Heart left ventricle (tissue), 16 donors: ENCODE measurements at places on chromosomes 2 and 18. TPM values are rescaled to one million over a fixed set of nuclear protein-coding genes. Genes with fewer than 3 reads are reported as not detected.

DNA sequence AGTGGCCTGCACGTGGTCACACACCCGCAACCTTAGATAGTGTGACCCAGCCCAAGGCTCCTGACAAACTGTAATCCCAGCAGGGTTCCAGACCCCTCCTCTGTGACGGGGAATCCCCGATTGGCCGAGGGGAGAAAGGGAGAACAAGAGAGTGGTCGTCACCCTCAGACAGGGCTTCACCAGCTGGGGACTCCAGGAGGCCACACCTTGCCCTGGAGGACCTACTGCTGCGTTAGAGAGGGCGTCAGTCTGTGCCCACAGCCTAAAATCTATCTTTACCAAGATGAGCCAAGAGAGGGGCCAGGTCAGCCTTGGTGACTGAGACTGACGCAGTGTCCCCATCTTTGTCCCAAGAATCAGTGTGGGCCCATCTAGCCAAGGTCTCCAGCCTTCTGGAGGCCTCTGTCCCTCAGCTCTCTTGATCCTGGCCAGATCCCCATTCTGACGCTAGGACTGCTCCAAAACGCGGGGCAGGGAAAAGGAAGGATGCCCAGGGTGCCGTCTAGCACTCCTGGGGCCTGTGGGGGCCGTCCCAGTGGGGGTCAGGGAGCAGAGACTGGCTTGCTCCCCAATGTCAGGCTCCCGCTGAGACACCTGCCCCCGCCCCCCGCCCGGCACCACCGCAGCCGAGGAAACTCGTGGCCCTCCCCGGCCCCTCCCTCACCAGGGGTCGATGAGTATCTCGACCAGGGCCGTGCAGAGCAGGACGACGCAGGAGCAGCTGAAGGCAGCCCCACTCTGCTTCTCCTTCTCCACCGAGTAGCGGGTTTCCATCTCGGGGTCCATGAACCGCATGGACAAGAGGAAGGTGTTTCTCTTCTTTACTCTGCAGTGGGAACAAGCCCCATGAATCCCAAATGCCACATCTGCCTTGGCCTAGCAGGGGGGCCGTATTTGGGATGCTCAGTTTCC is 40.9 kb downstream of the CENPO start:
- no peaks in the 10 kb centered on the region for H3K27me3 ChIP-seq
- no peak overlapping the region for H3K4me3 ChIP-seq
- no peak for DNase-seq
- H3K36me3 ChIP-seq = peaks cover 26% of the 10 kb centered on the region

DNA sequence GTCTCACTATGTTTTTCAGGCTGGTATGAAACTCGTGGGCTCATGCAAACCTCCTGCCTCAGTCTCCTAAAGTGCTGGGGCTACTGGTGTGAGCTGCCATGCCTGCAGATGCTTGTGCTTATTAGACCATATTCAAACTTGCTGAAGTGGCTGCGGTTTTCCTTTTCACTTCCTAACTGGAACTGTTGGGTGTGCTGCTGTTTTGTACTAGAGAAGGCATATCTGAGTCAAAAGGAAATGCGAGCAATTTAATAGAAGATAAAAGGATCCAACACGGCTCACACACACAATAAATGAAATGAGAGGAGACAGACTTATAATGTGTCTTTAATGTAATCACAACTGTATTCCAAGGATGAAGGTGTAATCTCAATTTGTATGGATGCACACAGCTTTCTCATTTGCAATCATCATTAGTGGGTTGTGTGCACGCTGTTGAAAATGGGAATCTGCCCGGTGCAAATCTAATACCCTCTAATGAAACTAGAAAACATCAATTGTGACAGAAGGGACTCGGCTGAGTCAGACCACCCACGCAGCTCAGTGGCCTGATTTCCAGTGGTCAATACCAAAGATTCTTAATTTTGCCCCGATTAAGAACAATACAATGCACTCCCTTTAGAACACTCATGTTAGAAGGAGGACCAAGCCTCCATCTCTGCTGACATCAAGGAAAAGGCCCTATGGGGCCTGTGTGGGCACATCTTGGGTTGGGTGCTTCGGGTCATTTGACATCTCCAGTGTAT is 532.7 kb downstream of the TDRD15 start:
- no peak overlapping the region for H3K27ac ChIP-seq
- H3K36me3 ChIP-seq = no peaks in the 10 kb centered on the region
- H3K4me1 ChIP-seq = no peaks in the 10 kb centered on the region
- no peak for DNase-seq

GRCh38 chr18:9067823-9068222 is 34.7 kb upstream of the NDUFV2 start:
- H3K27me3 ChIP-seq = no peaks in the 10 kb centered on the region
- H3K36me3 ChIP-seq = no peaks in the 10 kb centered on the region
- no peak overlapping the region for H3K27ac ChIP-seq
- H3K4me3 ChIP-seq = no peak overlapping the region
- H3K4me1 ChIP-seq = no peaks in the 10 kb centered on the region

DNA sequence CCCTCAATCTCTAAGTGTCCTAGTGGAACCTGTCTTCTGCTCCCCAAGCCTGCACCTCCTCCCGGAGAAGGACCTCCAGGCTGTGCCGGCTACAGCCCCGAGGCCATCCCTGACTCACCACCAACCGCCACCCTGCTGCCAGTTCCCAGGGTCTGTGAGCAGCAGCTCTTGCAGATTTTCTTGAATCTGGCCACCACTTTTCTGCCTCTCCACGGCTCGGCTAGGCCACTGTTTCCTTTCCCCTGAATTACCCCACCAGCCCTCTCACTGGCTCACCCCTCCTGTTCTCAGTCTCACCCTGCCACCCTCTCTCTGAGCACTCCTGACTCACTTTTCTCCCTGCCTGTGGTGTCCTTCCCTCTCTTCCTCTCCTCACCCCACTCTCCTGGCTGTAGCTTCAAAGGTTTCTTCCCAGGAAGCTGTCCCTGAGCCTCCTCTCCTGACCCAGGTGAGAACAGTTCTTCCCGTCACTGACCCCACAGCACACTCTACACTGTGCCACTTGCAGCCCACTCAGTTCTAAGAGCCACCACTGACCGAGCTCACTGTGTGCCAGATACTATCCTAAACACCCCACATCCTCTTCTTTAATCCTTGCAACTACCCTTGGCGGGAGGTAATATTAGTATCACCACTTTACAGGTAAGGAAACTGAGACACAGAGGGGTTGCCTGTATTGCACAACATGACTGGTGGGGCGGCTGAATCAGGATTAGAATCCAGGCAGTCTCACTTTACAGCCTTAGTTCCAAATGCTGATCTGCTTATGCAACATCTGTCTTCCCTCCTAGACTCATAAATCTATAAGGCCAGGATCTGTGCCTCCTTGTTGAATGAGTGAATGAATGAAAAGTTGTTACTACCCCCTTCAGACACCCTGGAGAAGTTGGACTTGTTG is 111.6 kb downstream of the SMAD7 start:
- peak; percentile 62 for DNase-seq
- no peaks in the 10 kb centered on the region for H3K27me3 ChIP-seq
- H3K36me3 ChIP-seq = no peaks in the 10 kb centered on the region

- no peaks in the 10 kb centered on the region for H3K4me1 ChIP-seq
- no peak overlapping the region for H3K4me3 ChIP-seq
- H3K27ac ChIP-seq = no peak overlapping the region
- no peak for DNase-seq
- H3K36me3 ChIP-seq = no peaks in the 10 kb centered on the region
Observed at GRCh38 chr2:2022941-2023586, 278.7 kb upstream of the PXDN start.

- no peak overlapping the region for H3K27ac ChIP-seq
- H3K4me1 ChIP-seq = no peaks in the 10 kb centered on the region
- no peak for DNase-seq
Observed at GRCh38 chr18:52341608-52342381, 1.8 kb downstream of the DCC start.

- no peaks in the 10 kb centered on the region for H3K36me3 ChIP-seq
- H3K4me1 ChIP-seq = no peaks in the 10 kb centered on the region
- no peak overlapping the region for H3K27ac ChIP-seq
- DNase-seq = no peak
Observed at GRCh38 chr18:8260827-8261226, 348.4 kb upstream of the RAB12 start.

DNA sequence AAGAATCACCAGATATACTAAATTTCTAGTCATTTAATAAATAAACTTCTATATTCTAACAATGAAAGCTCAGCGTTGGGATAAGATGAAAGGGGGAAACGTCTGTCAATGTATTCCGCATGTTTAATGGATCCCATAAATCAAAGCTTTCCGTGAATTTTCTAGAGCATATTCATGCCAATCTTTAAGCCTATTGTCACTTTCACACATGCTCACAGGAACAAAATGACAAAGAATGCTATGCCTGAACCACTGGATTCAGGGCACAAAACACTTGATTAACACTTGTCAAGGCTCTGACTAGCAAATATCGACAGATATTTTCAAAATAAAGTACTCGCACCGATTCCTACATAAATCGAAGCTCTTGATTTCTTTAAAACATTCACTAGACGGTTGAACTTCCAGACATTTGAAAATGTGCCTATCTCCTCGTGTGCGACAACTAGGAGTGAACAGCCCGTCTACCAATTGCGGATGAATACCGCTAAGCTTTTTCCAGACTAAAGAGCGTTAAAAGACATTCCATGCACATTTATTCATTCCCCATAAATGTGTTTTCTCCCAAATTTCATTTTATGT is 1.8 kb downstream of the TLK1 start:
- H3K27me3 ChIP-seq = no peaks in the 10 kb centered on the region
- peaks cover 38% of the 10 kb centered on the region for H3K4me1 ChIP-seq
- DNase-seq = no peak
- H3K4me3 ChIP-seq = peak overlapping the region; percentile 82

- no peak overlapping the region for H3K27ac ChIP-seq
- DNase-seq = no peak
- H3K27me3 ChIP-seq = no peaks in the 10 kb centered on the region
- H3K36me3 ChIP-seq = peaks cover under 1% of the 10 kb centered on the region
- H3K4me1 ChIP-seq = no peaks in the 10 kb centered on the region
- H3K4me3 ChIP-seq = no peak overlapping the region
Observed at GRCh38 chr2:232328516-232329460, 49.8 kb upstream of the ALPP start.

- no peaks in the 10 kb centered on the region for H3K4me1 ChIP-seq
- no peaks in the 10 kb centered on the region for H3K36me3 ChIP-seq
- DNase-seq = no peak
Observed at GRCh38 chr2:190062601-190063000, at the start of gene MSTN. MSTN (minus strand) TSS chr2:190062729; CDS start chr2:190062596, 133 bp downstream.

- no peaks in the 10 kb centered on the region for H3K27me3 ChIP-seq
- peak; percentile 42 for DNase-seq
- H3K27ac ChIP-seq = no peak overlapping the region
- H3K4me1 ChIP-seq = no peaks in the 10 kb centered on the region
- H3K4me3 ChIP-seq = no peak overlapping the region
- H3K36me3 ChIP-seq = no peaks in the 10 kb centered on the region
Observed at GRCh38 chr2:239545741-239546392, 145.0 kb upstream of the HDAC4 start.

- no peak for DNase-seq
- no peaks in the 10 kb centered on the region for H3K27me3 ChIP-seq
- no peak overlapping the region for H3K27ac ChIP-seq
- no peaks in the 10 kb centered on the region for H3K36me3 ChIP-seq
- no peaks in the 10 kb centered on the region for H3K4me1 ChIP-seq
Observed at GRCh38 chr18:68623342-68623741, 91.6 kb downstream of the TMX3 start.

GRCh38 chr18:24187689-24188088 is 48.8 kb downstream of the CABYR start:
- no peaks in the 10 kb centered on the region for H3K27me3 ChIP-seq
- H3K4me3 ChIP-seq = no peak overlapping the region
- peaks cover 35% of the 10 kb centered on the region for H3K4me1 ChIP-seq
- DNase-seq = no peak

GRCh38 chr2:51510303-51510702 is 478.4 kb upstream of the NRXN1 start:
- H3K4me1 ChIP-seq = no peaks in the 10 kb centered on the region
- H3K27ac ChIP-seq = no peak overlapping the region
- no peaks in the 10 kb centered on the region for H3K36me3 ChIP-seq

DNA sequence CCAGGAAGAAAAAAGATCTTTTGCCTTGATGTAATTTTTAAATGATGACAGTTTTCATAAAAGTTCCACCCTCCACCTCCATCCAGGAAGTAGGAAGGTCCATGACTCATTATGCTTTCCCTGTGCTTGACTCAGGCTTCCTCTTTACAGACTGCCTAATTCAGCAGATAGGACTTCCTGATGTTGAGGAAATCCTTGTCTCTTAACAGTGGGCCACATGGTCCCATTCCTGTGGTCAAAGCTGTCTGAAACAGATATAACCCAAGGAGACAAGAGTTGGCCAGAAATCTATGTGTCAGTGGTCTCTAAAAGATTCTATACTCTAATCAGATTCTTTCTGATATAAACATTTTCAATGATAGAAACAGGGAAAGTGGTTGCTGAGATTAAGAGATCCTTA is 119.1 kb downstream of the BAZ2B start:
- no peaks in the 10 kb centered on the region for H3K4me1 ChIP-seq
- DNase-seq = peak; percentile 23
- no peak overlapping the region for H3K4me3 ChIP-seq
- H3K27ac ChIP-seq = peak overlapping the region; percentile 17
- H3K27me3 ChIP-seq = no peaks in the 10 kb centered on the region
- H3K36me3 ChIP-seq = no peaks in the 10 kb centered on the region

DNA sequence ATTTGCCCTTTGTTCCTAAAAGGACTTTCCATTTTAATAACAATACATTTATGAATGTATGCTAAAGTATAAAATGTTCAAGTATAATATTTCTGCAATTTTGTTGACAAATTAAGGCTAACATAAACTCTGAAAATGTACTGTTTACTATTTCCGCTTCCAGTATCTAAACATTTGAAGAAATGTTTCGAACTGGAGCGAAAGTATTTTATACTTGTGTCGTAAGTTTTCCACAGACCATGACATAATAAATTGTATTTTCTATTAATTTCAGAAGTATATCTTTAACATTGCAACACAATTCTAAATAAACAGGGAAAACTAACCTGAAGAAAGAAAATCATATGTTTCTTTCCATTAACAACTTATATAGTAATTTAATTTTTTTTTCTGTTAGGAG is 146.3 kb downstream of the CALCRL start:
- DNase-seq = no peak
- no peak overlapping the region for H3K27ac ChIP-seq
- H3K36me3 ChIP-seq = no peaks in the 10 kb centered on the region
- no peaks in the 10 kb centered on the region for H3K4me1 ChIP-seq

GRCh38 chr18:5424903-5425664 is 118.7 kb downstream of the EPB41L3 start:
- H3K27ac ChIP-seq = no peak overlapping the region
- no peaks in the 10 kb centered on the region for H3K4me1 ChIP-seq
- no peak for DNase-seq
- H3K36me3 ChIP-seq = peaks cover 10% of the 10 kb centered on the region

DNA sequence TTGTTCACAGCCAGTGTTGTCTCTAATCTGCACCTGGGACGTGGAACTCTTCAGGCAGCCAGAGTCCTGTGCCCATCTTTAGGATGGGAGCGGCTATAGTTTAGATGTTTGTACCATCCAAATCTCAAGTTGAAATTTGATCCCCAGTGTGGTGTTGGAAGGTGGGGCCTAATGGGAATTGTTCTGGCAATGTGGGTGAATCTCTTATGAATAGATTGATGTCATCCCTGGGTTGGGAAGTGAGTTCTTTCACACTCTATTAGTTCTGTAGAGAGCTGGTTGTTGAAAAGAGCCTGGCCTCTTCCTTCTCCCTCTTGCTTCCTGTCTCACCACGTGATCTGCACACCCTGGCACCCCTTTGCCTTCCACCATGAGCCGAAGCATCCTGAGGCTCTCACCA is 300.9 kb downstream of the TXNL1 start:
- no peaks in the 10 kb centered on the region for H3K4me1 ChIP-seq
- no peak for DNase-seq
- H3K4me3 ChIP-seq = no peak overlapping the region

Gene EVA1A
- total RNA-seq = 1.7 TPM

Gene CDCA7
- total RNA-seq = 0.91 TPM

Gene TLX2
- not detected for total RNA-seq

Gene GCG
- total RNA-seq = not detected

Gene FOXD4L1
- total RNA-seq = not detected

Gene EPB41L3
- total RNA-seq = 45.6 TPM
